ENCODE measurements at places on chromosomes 13 and 19.

DNA sequence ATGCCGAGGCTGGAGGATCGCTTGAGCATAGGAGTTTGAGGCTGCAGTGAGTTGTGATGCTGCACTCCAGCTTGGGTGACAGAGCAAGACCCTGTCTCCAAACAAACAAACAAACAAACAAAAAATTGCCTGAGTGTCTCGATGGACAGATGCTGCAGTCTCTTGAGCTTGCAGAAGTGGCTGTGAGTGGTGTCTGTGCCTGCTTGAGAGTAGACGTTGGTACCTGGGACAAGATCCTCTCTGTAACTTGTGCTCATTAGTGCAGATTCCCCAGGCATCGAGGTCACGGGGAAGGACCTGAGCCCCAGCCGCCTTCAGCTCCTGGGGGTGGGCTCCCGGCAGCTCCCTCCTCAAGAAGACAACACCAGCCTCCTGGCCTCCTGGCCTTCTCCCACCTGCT is 8.6 kb upstream of the C5AR2 start:
- DNase-seq = no peak

GRCh38 chr13:114146173-114146572 is 13.8 kb upstream of the RASA3 start:
- no peak for DNase-seq

GRCh38 chr13:99265821-99266426 is 7.7 kb upstream of the GPR18 start:
- no peak for DNase-seq

- no peak for DNase-seq
These were observed 12.1 kb upstream of the PEX11G start for GRCh38 chr19:7500811-7501450.

- DNase-seq = no peak
These were observed 9.9 kb downstream of the GRIK5 start for GRCh38 chr19:42060117-42060516.

- DNase-seq = no peak
These were observed 59.6 kb downstream of the MYO9B start for GRCh38 chr19:17135001-17135853.
